Hematopoietic multipotent progenitor cell treated with erythropoietin and hydrocortisone succinate and interleukin-3 and kit ligand, for 6 days (in vitro differentiated cells): ENCODE measurements at places on chromosomes 5 and 9.
A peak's percentile ranks its signal among the peaks of the same experiment; 100 is the strongest.

DNA sequence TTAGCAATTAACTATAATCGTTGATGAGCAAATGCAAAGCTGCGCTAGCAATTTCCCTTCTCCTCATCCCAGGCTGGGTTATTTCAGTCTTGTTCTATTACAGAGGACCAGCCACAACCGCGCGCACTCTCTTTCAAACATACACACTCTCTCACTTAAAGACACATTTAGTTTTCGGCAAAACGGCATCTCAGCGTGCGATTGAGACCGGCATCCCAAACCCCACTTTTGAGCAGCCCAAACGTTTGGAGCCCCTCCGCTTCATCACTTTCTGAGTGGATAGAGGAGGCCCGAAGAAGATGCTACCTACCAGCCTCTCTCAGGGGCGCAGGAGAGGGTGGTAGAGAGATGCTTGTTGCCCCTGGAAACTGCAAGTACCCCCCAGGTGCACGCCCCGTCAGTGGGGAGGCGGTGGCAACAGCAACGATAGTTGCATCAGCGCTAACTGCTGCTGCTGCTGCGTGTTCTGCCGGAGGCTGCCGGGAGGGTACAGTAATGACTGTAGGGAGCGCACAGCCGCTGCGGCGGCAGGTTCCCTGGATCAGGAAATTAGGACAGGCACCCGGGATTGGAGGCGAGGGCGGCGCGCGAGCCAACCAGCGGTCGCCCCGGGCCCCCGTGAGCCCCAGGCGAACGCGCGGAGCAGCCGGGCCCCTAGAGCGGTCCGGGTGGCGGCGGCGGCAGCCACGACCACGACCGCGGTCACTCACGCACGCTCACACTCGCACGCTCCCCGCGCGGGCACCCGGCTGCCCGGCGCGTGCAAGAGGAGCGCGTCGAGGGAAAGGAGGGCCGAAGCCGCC lies 467 bp upstream of the VLDLR start:
- peak; percentile 46 for DNase-seq

DNA sequence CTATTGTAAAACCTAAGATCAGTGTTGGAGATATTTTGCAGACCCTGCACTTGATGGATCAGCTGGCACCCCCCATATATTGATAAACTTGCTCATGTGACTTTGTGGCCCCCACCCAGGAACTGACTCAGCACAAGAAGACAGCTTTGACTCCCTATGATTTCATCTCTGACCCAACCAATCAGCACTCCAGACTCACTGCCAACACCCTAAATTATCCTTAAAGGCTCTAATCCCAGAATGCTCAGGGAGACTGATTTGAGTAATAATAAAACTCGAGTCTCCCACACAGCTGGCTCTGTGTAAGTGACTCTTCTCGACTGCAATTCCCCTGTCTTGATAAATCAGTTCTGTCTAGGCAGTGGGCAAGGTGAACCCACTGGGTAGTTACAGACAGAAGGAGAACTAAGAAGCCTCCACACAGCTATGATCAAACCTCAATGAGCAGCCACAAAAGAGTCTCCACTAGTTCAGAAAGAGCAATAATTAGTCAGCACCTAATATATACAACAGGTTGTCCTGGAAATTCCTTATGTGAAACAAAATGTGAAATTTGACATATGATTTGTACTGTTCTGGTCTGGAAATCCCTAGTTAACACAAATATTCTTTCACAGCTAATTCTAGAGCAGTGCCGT lies 52.2 kb downstream of the ACTL7B start:
- DNase-seq, result no peak

DNA sequence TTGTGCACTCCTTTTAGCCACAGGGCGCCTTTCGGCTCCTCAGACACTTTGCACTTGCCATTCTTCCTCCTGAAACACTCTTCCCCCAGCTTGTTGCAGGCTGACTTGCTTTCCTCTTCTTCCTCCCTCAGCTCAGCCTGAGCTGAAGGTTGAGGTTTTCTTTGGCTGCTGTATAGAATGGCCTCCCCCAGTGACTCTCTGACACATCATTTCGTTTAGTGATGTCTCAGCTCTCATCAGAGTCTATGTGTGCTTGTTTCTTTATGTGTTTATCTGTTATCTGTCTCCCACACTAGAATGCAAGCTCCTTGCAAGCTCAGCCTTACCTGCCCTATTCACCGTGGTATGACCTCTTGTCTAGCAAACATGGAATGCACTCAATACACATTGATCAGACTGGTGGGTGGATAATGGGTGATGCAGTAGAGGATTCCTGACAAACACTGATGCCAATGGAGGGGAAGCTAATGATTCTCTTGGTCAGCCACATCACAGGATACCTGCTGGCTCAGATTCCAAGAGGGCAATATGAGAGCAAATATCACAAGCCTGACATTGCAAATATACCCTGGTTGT lies 112.9 kb upstream of the STC2 start:
- DNase-seq, result no peak

DNA sequence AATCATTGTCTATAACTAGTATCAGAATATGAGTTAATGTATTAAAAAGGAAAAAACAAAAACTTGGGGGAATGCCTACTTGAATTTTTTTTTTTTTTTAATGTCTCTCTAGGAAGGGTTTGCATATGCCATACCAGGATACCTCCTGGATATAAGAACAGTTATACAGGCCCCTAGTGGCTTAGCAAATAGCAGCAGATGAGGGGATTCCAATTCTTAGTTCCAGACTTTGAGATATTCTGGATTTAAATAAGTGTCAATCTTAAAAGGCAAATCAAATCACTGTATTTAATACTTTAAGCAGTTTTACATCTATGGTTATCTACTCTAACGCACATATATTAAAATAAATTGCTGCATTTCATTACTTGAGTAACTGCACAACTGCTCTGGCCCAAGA lies 1055.5 kb upstream of the DMAC1 start:
- peak; percentile 28 for DNase-seq

- DNase-seq, result no peak
These were observed 410.3 kb downstream of the DTWD2 start for GRCh38 chr5:118578093-118578492.

DNA sequence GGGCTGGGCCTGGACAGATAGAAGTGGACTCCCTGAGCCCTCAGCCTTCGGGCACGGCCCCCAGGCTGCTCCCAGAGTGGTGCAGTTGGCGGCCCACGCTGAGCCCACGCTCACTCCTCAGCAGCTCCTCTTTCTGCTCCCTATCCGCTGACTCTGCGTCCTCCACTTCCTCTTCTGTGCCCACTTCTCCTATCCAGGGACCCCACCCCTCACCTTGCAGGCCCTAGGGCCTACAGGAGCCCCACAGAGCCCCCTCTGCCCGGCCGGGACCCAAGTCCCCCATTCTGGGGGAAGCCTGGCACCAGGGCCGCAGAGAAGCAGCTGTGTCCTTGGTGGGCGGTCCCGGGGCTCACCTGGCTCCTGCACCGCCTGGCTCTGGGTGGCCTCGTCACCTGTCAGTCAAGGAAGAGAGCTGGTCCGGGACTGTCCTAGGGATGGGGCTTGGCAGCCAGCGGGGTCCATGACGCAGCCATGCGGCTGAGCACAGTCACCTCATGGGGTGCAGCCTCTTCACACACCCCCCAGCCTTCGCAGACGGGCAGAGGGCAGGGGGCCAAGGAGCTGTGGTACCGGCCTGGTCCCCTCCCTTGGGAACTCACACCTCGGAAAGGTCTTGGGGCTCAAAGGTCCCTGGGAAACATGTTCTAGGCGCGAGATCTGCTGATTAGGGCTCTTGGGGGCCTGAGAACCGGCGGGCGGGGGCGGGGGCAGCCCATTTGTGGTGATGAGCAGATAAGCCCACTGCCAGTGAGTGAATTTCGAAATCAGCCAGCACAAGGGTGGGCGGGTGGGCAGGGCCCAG lies 5.4 kb upstream of the NRARP start:
- peak; percentile 60 for DNase-seq

DNA sequence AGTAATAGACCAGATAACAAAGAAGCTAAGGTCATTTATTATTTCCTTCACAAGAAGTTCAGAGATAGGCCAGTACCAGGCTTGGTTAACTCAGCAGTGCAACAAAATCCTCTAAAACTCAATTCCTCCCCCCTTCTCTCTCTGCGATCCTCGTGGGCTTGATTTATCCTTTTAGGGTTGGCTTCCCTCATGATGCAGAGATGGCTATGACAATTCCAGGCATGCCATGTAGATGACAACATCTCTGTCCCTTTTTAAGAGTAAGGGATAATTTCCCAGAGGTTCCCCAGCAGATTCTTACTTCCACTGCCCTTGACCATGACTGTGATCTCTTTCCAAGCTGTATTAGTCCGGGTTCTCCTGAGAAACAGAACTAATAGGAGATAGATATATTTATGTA lies 28.7 kb upstream of the DAP start:
- no peak for DNase-seq

GRCh38 chr5:16842896-16843295 lies 93.2 kb downstream of the MYO10 start:
- DNase-seq, result peak; percentile 1

DNA sequence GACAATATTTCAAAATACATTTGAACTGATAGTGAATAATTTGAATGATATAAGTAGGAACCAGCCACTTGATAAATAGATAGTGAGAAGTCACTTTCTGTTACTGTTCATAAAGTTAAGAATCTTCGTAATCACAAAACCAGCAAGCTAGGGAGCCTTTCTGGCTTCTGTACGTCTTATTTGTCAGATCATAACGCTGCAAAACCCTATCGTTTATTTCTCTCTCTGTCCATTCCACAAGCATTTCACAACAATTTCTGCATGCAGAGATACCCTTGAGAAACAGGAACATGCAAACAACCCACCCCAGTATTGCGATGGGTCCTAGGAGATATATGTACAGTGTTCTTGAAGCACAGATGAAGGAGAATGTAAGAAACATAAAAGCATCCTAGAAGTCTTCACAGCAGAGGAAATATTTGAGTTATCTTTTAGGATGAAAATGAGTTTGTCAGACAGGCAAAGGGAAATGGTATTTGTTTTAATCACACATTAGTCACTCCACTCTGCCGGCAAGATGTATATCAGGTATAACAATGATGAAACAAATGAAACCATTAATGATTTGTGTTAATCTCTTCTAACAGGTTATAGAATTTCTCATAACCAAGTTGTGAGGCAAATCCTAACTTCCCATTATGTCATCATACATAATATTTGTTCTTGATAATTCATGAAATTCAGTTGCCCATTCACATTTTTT lies 668.7 kb upstream of the FTMT start:
- DNase-seq, result peak; percentile 69

GRCh38 chr5:26625099-26625498 lies 413.3 kb downstream of the CDH9 start:
- DNase-seq, result no peak

- DNase-seq, result no peak
These were observed 7.2 kb downstream of the ANKHD1 start for GRCh38 chr5:140408750-140409241.

GRCh38 chr9:99778308-99778707 lies 43.4 kb upstream of the NR4A3 start:
- DNase-seq, result no peak

DNA sequence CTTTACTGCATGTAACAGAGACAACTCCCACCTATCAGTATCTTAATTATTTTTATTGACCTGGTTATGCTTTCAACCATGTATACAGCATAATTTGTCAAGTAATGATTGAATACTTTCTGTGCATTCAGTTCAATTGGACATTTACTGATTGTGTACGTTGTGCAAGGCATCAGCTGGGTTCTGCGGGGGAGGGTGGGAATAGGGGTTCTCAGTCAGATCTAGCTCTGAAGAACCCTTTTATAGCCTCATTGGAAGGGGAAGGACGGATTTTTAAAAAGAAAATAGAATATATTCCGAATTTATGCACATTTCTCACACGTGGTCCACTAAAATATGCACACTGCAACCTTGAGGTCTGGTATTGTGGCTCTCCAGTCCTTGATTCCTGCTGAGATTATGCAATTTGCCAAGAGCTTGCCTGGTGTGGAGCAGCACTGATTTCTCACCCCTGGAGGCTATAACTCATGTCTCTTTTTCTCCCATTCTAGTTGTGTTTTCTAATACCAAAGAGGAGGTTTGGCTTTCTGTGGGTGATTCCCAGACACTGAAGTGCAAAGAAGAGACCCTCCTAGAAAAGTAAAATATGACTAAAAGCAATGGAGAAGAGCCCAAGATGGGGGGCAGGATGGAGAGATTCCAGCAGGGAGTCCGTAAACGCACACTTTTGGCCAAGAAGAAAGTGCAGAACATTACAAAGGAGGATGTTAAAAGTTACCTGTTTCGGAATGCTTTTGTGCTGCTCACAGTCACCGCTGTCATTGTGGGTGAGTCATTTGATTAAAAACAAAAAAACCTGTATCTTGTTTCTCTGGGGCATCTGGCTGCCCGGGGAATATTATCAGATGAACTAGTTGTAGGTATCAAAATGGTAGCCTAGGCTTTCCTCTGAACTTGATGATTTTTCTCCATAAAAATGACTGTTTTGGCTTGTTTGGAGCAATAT lies 1.7 kb downstream of the SLC1A3 start:
- no peak for DNase-seq

DNA sequence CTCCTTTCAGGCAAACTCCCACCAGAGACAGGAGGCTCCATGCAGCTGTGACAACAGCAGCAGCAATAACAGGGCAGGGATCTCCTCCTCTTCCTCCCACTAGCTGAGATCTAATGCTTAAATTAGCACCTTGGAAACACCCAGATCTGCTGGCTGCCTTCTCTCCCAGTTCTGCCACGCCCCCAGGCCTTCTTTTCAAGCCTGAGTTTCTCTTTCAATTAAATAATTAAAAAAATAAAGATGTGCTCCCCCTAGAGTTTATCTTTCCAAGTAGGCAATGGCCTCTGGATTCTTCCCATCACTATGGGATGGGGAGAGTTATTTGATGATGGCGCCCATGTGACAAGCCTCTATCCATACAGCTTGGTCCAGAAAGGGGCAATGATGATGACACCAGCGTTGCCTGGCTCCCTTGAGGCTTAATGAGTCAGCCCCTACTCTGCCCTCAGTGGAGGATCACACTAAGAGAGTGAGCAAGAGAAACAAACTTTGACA lies 3.8 kb downstream of the FAM219A start:
- peak; percentile 51 for DNase-seq

DNA sequence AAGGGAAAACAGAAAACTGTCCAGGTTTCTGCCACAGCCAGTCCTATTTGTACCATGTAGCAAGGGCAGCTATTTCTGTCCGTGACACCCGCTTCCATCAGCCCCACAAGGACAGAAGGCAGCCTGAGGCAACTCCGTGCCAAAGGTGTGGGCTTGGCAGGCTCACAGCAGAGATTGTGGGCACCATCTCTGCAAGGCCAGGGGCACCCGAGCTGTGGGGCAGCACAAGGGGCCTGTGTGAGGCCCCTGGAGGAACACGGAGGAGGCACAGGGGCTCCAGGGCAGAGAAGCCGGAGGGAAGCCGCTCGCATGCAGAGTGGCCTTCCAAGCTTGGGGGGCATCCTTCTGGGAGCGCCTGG lies 43.5 kb downstream of the COL23A1 start:
- no peak for DNase-seq
